Suppressor macrophage treated with lipopolysaccharide for 4 hours (primary cell): ENCODE measurements at places on chromosomes 12 and 14.
A peak's percentile ranks its signal among the peaks of the same experiment; 100 is the strongest.

- DNase-seq = no peak
Measured at GRCh38 chr14:76962303-76962660, 66.2 kb downstream of the IRF2BPL start.

DNA sequence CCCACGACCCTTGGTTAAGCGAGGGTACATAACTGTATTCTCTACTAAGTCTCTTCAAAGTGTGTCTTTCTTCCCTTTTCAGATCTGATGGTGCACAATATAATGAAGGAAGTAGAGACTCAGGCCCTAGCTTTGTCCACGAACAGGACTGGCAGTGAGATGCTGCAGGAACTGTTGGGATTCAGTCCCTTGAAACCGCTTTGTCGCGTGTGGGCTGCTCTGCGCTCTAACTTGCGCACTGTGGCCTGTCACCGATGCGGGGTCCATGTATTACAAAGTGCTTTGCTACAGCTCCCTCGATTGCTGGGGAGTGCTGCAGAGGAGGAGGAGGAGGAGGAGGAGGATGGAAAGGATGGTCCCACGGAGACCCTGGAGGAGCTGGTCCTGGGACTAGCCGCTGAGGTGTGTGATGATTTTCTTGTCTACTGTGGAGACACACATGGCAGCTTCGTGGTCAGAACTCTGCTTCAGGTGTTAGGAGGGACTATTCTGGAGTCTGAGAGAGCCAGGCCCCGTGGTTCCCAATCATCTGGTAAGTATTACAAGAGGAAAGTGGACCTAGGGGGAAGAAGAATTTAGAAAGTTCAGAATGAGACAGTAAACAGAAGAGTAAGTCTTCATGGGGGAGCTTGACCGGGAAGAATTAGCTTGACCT lies 803 bp downstream of the NOP9 start:
- no peak for DNase-seq

- DNase-seq = no peak
Measured at GRCh38 chr14:42944284-42944683, 1337.6 kb downstream of the LRFN5 start.

DNA sequence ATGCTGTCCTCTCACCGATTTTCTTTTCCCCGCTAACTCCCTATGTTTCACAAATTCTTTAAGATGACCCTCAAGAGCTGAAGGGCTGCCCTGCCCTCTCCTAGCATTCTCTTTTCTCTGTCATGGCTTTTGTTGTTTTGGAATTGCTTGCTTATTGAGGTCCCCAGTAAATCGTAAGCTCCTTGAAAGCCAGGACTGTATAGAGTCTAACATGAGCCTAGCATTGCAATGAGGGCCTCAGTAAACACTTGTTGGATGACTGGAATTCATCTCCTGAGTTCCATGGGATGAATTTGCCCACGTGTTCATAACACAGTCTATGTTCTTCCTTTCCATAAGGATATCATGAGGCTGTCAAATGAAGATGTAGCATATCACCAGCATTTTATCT lies 92.2 kb downstream of the APAF1 start:
- no peak for DNase-seq

GRCh38 chr14:34628681-34629135 lies 1.2 kb downstream of the SNX6 start:
- DNase-seq = no peak

DNA sequence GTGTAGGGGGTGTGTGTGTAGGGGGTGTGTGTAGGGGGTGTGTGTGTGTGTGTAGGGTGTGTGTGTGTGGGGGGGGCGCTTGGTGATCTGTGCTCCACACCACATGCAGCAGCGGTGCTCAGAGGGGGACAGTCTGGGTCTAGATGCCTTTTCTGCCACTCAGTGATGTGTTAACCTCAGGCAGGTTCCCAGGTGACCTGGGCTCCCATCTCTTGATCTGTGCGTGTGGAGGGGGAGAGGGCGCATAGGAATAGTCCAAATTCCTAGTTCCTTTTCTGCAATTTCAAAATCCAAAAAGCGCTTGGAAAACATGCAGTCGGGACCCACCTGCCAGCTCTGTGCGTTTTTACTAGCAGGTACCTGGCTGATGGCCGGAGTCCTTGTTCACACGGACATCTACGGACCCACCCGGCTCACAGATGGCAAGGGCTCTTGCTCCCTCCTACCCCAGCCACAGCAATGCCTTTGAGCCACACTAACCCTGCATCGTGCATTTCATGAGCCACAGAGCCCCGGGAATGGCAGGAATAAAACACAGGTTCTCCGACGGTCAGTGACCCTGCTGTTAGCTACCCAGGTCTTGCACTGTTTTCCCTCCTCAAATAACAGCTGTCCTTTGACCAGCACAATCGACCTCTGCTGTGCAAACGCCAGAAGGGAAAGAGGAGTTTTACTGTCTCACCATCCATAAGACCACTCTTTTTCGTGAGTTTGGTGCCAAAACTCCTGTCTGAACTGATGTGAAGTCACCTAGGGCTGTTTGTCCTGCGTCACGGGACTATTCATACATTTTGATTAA lies 120.8 kb downstream of the GLT1D1 start:
- DNase-seq = no peak

DNA sequence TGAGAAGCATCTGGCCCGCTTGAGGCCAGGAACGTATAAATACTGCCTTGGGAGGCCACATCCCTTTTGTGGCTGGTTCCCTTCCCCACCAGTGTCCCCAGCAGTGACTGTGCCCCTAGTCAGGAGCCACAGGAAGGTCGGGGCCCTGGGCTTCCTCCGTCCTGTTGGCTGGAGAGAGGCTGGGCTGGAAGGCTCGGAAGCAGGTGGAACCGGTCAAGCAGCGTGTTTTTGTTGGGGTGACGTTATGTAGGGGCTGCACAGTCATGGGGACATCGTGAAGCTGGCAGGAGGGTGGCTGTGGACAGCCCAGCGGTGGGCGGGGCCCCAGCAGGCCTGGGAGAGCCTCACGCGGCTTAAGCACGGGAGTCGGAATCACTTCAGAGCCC lies 10.1 kb downstream of the XRCC3 start:
- DNase-seq = peak; percentile 18

GRCh38 chr12:15535352-15535781 lies 213.1 kb downstream of the PTPRO start:
- DNase-seq = peak; percentile 34

GRCh38 chr12:84159260-84159659 lies 753.3 kb downstream of the SLC6A15 start:
- DNase-seq = no peak

DNA sequence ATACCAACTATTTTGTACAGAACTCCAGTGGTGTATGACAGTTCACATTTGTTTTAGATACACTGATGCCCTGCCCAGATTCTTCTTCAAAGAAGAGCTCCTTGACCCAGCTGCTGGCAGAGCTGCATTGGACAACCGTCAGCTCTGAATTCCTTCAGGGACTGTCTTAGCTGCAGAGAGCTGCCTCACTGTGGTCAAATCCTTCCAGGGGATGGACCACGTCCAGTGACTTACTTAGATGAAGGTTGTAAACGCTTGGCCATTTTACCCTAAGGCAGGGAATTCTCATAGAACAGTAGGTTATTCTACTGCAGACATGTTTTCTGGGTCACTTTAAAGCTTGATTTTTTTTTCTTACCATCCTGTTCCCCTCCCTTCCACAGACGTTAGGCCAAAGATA lies 905.0 kb upstream of the ATXN7L3B start:
- DNase-seq = no peak

DNA sequence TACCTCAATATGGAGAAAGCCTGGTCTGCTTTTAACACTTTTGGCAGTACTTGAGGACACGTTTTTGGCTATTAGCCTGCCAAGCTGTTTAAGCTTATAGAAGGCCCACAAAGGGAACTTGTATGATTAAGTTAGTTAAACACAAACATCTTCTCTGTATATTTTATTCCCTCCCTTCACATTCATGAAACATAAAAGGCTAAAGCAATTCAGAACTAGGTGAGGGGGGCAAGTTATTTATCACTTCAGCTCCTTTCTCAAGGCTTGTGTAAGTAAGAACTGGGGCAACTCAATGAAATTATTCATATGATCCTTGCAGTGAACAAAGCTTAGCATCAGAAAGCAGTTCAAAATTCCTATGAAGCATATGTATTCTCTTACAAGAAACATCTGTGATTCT lies 7.5 kb downstream of the PRICKLE1 start:
- DNase-seq = no peak

GRCh38 chr12:77062846-77063461 lies 2.4 kb downstream of the E2F7 start:
- peak; percentile 25 for DNase-seq

GRCh38 chr12:2963154-2963759 lies 4.1 kb downstream of the TEAD4 start:
- no peak for DNase-seq

DNA sequence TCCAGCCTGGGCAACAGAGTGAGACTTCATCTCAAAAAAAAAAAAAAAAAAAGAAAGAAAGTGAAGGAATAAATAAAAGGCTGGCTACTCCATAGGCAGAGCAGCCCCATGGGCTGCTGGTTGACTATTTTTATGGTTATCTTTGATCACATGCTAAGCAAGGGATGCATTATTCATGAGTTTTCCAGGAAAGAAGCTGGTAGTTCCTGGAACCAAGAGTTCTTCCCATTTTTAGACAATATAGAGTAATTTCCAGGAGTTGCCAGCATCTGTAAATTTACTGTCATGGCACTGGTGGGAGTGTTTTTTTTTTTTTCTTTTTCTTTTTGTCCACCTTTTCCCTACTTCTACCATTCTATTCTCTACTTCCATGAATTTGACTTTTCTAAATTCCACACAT lies 24.2 kb downstream of the FGD4 start:
- peak; percentile 22 for DNase-seq

GRCh38 chr14:32224737-32225377 lies 21.8 kb upstream of the RNU6-8 start:
- DNase-seq = peak; percentile 14

DNA sequence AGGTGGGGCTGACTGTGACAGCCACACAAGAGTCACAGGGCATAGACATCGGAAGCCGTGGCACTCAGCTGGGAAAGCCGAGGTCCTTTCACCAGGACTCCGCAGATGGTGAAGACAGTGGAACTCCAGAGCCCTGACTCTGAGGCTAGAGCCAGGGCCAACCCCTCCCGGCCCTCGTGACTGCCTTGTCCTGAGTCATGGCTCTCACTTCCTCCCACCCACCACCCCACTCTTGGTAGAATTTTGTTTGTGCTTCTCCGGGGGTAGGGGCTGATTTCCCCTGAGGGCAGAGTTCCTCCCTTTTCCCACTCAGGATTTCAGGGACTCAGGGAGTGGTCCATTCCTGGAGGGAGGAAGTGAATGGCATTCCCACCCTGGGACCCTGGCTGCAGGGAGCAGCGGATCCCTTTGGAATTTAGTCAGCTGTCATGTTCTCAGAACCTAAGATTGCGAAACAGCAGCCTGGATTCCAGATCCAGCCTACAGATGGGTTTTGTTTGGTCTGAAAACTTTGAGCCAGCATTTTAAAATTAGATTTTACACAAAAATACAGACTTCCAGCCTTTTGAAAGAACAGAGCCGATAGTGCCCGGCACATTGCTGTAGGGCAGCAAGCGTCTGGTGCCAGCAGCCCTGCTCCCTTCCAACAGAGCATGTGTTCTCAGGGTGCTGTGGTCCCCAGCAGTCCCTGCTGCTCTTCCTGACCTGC lies 50.7 kb downstream of the TPCN1 start:
- peak; percentile 92 for DNase-seq

DNA sequence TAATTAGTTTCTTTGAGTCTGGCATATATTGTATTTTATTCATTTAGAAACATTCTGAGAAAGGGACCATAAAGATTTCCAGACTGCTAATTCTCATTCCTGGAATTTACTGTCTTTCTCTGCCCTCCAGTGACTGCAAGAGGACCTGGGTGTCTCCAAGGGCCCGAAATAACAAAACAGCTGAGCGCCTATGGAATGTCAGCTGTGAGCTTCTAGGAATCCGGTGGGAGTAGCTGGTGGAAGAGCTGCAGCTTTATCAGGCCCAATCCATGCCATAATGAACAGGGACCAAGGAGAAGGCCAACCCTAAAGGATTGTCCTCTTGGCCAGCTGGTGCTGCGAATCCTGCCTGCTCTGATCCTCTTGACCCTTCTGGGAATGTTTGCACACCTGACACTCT lies 31.9 kb downstream of the RDH12 start:
- DNase-seq = no peak

GRCh38 chr12:12519354-12519998 lies 43.2 kb downstream of the DUSP16 start:
- no peak for DNase-seq

DNA sequence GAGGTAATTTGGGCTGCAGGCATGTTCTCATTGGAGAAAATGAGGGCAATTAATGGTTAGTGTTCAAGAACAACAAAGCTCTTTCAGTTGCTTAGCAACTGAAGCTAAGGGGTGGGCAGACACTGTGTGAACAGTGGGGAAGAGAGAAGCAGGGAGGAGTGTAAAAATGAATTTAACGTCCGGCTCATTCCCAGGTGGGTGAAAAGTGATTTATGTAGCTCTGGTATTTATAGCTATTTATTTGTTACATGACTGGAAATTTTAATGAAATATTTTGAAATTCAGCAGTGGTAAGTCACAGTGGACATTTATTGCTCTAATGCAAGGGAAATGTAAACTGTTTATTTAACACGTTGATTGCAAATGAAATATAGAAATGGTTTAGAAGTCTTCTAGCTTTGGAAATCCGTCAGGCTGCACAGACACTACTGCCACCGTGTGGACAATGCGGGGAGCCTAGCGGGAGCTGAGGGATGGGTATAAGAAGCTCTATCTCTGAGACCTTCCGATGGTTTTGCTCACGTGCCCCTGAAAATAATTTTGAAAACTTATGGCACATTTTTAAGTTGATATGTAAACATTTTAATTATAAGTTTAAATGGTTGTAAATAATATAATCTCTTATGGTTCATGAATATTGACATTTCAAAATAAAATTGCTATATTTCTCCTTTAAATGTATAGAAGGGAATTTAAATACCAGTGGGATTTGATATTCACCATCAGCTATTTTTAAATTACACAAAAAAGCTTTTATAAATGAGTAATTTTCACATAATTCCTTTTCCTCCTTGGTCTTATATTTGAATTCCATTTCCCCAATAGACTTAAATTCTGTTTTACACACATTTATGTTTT lies 54.4 kb downstream of the E2F7 start:
- peak; percentile 73 for DNase-seq

GRCh38 chr12:132285991-132286681 lies 43.3 kb downstream of the GALNT9 start:
- DNase-seq = no peak

DNA sequence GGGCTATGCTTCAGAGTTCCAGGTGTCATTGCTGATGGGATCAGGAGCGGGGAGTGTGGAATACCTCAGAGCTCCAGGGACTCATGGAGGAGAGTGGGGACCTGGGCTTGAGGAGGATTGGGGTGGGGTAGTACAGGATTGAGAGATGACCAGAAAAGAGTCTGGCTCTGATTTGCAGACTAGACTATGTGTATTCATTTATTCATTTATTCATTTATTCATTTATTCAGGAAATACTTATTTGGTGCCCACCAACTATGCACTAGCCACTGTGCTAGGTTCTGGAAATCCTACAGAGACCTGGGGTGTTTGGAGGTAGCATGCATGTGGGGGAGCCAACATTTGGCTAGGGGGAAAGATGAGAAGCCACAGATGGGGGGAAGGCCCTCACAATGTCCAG lies 871 bp upstream of the KRT83 start:
- no peak for DNase-seq

- DNase-seq = no peak
Measured at GRCh38 chr12:58639318-58639934, 280.9 kb downstream of the LRIG3 start.
